ENCODE measurements at places on chromosomes 3 and 15.

- DNase-seq: no peak
Observed at GRCh38 chr3:157058392-157059071, 101.4 kb downstream of the CCNL1 start.

- DNase-seq: no peak
Observed at GRCh38 chr15:27222479-27222878, 251.5 kb downstream of the GABRG3 start.

- DNase-seq: no peak
Observed at GRCh38 chr3:128727996-128728395, 2.0 kb downstream of the RAB7A start.

DNA sequence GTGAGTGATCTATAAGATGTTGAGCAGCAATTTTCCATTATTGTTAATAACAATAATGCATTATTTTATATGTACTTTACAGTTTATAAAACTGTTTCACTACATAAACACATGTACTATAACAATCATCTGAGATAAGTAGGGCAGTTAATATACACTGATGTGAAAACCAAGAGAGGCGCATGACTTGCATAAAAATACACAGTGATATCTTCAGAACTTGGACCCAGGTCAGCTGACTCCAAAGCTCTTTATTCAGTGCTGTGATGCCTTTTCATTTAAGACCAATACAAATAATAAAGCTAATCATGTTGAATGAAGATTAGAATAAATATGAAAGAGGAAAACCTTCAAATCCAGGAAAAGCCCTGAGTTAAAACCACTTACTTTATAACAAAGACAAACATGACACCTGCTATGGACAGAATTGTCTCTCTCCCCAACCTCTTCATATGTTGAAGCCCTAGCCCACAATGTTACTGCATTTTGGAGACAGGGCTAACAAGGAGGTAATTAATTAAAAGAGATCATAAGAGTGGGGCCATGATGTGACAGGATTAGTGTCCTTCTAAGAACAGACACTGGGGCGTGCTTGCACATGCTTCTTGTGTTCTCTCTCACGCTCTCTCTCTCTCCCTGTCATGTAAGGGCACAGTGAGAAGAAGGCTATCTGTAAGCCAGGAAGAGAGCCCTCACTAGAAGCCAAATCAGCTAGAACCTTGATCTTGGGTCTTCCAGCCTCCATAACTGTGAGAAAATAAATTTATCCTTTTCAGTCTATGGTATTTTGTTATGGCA, 55.8 kb upstream of the TSPAN3 start:
- DNase-seq: no peak

DNA sequence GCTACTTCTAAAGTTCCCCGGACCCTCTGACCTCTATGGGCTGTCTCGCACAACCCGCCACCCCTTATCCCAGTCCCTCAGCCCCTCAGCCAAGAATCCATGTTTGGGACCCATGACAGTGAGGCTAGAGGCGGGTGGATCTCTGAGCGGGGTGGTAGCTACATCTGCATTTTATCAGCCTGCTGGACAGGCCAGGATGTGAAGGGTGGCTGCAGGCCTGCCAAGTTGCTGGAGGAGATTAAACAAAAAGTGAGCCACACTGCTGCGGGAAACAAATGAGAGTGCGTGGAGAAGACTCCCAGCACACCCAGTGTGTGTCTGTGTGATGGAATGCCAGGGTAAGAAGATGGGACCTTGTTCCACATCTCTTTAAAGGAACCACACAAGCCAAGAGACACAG, 51.1 kb upstream of the SPATA12 start:
- no peak for DNase-seq

DNA sequence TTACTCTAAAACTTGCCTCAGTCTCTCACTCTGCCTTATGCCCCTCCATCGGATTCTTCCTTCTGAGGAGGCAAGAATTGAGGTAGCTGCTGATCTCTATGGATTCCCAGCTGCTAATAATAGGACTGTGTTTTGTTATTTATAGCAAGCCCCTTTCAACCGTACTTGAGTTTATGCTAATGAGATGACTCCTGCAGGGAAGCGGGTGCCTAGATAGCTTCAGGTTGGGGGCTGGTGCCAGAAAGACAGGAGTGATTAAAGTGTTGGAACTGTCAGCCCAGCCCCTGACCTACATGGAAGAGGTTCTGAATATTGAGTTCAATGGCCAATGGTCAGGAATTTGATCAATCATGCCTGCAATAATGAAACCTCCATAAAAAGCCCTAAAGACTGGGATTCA, 21.8 kb upstream of the LIMD1 start:
- DNase-seq: no peak

- DNase-seq: no peak
Observed at GRCh38 chr3:16122661-16123060, 51.8 kb upstream of the GALNT15 start.

GRCh38 chr3:171187706-171188290, 161.3 kb upstream of the SLC2A2 start:
- DNase-seq: no peak

- no peak for DNase-seq
Observed at GRCh38 chr3:129605922-129606635, 397 bp downstream of the PLXND1 start.

DNA sequence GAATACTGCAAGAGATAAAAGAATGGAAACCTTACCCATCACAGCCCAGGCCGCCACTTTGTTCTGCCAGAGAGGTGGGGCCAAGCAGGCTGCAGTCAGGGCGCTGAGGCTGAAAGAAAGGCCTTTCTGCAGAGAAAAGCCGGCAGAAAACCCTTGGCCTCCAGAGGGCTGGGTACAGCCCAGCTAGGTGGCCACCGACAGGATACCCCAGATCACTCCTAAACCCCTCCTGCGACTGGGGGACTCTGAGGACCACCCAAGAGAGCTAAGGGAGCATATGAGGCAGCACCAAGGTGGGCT, 69.3 kb downstream of the SMAD6 start:
- no peak for DNase-seq

DNA sequence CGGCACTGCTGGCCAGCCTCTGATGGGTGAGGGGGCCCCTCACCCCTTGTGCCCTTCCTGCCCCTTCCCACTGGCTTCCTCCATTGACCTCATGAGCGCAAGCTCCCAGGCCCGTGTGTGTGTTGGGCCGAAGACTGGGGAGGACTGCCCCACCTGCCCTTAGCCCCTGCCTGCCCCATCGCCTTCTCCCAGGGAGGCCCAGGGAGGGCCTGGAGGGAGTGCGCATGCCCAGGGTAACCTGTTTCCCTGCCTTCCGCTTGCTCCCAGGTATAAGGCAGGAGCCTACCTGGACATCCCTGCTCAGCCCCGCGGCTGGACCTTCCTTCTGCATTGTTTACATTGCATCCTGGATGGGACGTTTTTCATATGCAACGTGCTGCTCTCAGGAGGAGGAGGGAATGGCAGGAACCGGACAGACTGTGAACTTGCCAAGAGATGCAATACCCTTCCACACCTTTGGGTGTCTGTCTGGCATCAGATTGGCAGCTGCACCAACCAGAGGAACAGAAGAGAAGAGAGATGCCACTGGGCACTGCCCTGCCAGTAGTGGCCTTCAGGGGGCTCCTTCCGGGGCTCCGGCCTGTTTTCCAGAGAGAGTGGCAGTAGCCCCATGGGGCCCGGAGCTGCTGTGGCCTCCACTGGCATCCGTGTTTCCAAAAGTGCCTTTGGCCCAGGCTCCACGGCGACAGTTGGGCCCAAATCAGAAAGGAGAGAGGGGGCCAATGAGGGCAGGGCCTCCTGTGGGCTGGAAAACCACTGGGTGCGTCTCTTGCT, 8.8 kb downstream of the DLL4 start:
- DNase-seq: no peak

DNA sequence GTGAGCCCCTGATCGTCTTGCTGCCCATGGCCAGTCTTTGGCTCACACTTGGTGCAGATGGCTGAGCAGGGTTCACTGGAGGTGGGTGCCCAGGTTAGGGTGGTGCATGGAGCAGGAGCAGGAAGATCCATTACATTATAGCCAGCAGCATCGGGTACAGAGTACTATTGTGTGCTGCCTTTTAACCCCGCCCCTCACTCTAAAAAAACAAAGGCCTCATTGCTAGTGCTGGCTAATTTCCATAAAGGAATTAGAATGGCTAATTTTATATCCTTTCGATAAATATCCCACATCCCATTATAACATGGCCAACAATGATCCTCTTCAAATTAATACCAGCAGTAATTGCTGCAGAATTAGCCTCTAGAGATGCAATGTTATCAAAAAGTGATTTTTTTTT, 45.8 kb upstream of the PPP4R2 start:
- no peak for DNase-seq

DNA sequence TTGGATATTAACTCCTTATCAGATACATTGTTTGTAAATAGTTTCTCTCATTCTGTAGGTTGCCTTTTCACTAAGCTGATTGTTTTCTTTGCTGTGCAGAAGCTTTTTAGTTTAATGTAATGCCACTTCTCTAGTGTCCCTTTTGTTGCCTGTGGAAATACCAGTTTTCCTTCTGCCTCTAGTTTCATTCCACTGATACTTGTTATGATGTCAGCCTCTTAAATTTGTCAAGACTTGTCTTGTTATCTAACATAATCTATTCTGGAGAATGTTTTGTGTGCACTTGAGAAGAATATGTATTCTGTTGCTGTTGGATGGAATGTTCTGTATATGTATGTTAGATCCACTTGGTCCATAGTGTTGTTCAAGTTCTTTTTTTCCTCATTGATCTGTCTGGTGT, 18.0 kb upstream of the CEP152 start:
- DNase-seq: no peak

DNA sequence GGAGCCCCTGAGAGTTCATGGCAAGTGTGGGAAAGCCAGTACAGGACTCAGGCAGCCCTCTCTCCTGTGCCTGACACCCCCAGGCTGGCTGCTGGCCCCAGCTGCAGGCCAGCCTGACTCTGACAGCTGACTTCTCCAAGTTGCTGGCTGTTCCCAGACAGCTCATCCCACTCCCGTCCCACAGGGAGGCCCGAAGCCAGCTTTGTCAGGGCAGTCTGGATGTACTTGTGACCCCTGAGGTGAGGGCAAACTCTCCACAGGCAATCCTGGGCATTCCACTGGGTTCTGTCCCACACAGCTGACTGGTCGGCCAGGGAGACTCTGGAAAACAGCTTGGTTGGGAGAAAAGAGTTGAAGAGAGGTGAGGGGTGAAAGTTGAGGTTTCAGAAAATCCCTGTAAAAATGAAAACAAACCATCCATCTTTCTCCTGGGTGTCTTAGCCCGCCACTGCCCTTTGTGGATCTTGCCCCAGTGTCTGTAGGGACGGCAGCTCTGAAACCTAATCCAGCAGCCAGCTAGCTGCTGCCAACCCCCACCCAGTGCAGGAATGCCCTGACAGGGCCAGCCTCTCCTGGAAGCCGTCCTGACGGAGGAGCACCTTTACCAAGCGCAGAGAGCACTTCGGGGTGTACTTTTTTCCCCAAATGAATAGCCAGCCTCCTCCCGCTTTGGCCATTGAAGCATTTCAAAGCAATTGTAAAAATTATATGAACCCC, 87.9 kb downstream of the DNAJB8 start:
- DNase-seq: no peak

Measured in dorsolateral prefrontal cortex (tissue), 122 donors.